Right ventricle myocardium inferior (tissue), 1 donor: ENCODE measurements at places on chromosomes 12 and 14. TPM values are rescaled to one million over a fixed set of nuclear protein-coding genes. Genes with fewer than 3 reads are reported as not detected.

DNA sequence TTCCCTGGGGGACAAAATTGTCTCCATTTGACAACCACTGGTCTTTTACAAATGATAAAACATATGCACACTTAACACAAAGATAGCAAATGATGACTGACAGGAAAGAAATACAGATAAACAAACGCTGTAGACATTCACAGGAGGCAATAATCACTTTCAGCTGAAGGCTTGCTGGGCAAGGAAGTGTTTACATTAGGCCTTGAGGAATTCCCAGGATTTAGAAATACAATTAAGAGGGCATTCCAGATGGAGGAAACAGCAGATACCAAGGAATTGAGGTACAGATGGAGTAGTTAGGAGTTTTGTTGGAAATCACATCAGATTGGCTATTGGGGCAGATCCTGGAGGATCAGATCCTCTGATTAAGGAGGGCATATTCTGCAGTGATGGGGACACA lies 93.9 kb downstream of the DYRK2 start:
- DNase-seq, result no peak

GRCh38 chr14:78627114-78627513 lies 456.9 kb downstream of the NRXN3 start:
- DNase-seq, result no peak

ADSS1 gene
- total RNA-seq, result 191 TPM

- no peak for DNase-seq
These were observed 24.0 kb downstream of the FAM222A start for GRCh38 chr12:109737631-109738030.

DNA sequence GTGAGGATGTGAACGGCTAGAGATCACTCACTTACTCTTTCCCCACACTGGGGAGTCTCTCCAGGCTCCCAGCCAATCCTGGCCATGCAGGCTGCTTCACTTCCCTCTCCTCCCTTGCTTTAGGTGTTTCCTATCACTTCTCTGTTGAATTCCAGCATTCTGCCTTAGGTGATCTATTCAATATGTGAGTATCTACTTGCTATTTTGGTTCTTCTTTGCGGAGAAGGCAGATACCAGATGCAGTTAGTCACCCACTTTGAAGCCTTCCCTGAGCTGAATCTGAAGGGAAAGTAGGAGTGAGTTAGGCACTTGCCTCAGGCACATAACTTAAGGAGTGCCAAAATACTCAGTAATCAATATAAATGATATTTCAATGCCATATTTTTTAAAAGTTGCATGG lies 36.0 kb upstream of the FAR2 start:
- no peak for DNase-seq

DNA sequence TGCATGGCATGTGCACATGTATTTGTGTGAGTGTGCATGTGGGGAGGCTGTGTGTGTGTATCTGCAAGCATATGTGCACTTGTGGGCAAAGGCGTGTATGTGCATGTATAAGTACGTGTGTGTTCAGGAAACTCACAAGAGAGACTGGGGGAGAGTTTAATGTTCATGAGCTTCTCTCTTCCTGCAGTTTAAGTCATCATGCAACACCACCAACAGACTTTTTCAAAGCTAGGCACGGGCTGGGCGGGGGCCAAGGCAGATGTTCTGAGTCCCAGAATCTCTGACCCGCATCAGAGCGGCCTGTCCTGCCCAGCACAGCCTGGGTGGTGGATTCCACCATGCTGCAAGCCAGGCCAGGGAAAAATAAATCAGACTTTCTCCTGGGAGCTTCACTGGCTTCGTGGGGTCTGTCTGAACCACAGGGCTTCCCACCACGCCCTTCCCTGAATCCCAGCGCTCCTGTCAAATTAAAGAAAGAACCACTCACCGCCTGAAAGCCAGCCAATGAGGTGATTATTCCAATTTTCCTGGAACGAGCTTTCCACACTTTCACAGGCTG lies 75.7 kb downstream of the PITPNM2 start:
- DNase-seq, result peak; percentile 50
